SJCRH30 (cell line): ENCODE measurements at places on chromosomes 7 and 10.

DNA sequence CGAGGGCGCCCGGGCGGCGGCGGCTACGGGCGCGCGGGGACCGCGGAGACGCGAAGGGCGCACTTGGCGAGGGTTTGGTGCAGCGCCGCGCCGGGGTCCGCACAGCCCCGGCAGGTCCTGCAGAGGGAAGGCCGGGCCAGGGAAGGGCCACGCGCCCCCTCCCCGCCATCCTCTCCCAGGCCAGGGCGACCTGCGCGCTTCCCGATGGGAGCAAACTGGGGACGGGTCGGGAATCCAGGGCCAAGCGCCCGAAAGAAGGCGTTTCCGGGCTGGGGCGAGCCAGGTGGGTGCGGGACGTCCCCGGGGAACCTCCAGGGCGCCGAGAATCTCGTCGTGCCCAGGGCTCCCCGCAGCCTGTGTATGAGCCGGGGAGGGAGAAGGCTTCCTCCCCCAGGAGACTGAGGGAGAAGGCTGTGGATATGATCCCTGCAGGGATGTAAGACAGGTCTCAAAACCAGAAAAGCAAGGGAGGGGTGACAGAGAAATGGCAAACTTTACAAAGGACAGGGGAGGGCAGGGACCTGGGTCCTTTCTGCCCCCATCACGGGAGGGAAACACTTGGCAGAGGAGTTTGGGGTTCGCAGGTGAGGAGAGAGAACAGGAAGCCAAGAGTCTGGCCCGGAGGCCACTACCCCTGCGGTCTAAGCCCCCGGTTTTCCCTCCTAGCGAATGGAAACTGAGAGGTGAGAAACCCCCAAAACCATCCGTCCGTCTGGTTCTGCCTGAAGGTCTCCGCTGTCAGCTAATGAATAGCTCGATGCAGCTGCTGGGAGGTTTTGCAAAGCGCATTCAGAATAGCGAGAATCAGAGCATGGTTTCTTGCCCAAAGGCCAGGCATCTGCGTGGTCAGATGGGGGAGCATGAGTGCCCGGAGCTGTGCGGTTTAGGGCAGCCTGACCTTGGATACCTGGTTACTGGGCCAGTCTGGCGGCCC, 674 bp downstream of the AMZ1 start:
- DNase-seq: peak; percentile 80

DNA sequence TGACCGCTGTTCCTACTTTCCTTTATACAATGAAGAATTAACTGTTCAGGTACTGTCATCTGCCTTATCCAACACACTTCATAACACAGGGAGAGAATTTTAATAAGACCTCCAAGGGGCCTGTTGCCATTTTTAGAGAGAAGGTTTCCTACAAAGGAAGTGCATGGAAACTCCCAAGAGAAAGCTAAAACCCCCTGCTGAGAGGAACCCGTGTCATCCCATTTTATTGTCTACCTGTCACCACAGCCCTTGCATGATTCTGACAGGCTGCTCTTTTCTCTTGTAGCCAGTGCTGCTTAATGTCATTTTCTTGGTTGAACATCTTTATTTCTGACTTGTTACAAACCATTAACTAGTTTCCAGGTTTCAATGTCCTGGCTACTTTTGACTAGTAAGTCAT, 98.4 kb downstream of the SNX10 start:
- DNase-seq: no peak

DNA sequence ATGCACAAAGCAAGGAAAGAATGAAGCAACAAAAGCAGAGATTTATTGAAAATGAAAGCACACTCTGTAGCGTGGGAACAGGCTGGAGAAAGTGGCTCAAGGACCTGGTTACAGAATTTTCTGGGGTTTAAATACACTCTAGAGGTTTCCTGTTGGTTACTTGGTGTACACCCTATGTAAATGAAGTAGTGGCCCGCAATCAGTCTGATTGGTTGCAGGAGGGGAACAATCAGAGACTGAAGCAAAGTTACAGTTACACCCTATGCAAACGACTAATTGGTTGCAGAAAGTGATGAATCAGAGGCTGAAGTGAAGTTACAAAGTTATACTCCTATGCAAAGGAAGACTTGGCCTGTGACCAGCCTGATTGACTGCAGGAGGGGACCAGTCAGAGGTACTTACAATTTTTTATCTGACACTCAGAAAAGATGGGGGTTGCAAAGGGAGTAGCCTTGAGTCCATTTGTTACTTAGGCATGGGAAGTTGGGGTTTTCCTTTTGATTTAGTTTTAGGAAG, 3.6 kb upstream of the MTPN start:
- no peak for DNase-seq

- no peak for DNase-seq
These were observed 10.2 kb downstream of the CYP26A1 start for GRCh38 chr10:93083743-93084539.

- no peak for DNase-seq
These were observed 267.7 kb upstream of the SEMA3A start for GRCh38 chr7:84462259-84462658.

DNA sequence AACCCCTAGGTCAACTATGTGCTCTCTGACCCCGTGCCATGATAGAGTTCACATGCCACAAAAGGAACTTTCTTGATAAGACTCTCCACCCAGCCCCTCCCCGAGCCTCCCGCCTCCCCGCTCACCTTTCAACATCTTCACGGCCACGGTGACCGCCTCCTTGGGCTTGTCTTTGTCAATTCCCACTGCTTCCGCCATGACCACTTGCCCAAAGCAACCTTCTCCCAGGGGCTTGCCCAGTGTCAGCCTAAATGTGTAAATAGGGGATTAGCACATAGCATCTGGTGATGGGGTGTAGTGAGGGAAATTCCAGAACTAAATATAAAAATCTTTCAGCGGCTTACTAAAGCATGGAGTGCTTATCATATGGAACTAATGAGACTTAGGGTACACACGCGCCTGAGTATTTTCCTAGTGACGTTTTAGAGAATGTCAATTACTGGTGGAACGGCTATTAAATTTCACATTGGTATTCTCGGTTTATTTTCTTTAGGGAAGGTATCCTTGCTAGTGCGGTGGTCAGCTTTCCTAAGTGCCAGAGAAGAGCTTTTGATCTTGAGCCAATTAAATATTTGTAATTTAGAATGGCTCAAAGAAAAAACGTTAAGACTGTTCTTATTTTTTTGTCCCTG, 97.4 kb downstream of the FGFR2 start:
- DNase-seq: peak; percentile 91

- no peak for DNase-seq
These were observed 18.2 kb downstream of the TBC1D12 start for GRCh38 chr10:94420516-94420915.

DNA sequence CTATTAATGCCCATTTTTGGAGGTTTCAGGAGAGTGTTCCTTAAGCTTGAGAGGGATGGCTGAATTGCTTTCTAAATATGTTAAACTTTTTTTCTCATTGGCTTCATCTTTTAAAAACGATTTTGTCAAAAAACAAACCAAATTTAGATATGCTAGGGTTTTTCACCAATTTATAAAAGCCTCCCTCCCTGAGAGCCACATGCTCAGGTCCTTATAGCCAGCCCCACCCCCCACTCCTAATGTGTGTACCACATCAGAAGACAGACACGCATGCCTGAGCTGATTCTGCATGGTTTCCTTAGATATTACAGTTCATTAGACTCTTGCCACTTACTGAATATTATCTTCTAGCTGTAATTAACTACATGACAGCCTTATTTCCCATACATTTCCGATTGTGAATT, 2.0 kb downstream of the CUL1 start:
- DNase-seq: peak; percentile 68

DNA sequence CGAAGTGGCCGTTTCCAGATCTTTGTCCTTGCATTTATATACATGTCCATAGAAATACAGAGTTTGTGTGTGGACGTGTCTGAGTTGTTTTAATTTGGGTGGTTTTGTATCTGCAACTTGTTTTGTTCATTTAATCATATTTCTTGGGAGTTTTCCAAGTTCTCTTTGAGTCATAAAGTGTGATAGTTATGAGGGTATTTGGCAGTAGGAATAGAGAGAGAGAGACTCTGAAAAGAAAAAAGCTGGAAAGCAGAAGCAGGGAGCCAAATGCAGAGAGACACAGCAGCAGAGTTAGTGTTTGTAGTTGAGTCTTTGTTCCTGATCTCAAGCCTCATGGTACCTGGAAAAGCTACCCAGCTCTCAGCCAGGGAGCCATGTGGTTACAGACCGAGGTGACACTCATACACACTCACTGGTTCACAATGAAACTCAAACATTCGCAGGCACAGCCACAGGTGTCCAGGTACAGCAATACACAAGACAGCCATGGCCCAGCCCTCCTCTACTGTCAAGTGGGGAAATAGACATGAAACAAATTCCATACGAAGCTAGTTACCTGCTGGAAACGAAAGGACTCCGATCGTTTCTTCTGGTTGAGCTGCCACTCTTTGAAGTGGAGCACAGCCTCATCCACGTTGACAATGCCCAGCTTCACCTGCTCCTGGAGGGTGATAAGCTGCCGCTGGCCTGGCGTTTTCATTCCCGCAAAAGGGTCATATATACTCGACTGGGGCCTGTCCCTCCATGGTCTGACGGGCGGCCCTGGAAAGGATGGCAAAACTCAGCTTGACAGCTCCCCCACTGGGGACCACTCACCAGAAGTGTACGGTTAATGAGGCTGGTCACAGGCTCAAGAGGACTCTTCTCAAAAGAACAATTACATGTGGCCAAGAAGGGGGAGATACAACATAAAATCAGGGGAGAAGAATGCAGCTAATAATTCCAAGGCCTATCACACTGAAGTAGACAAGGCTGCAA, 33.3 kb upstream of the TM9SF3 start:
- DNase-seq: no peak

DNA sequence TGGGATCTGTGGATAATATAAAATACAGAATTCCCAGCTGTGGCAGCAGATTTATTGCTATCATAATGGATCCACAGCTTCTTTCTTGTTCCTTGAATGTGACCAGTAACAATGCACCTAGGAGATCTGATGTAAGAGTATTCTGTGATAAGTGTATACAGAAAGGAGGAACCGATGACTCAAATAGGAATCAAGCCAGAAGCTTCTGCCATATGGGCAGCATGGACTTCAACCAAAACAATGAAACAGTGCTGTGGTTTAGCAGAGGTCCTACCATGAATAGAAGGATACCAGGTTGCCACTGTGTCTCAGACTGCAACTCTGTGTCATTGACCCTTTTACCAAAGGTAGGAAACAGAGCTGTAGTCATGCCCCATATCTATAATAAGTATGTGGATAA, 81.8 kb downstream of the PTPRZ1 start:
- DNase-seq: no peak

DNA sequence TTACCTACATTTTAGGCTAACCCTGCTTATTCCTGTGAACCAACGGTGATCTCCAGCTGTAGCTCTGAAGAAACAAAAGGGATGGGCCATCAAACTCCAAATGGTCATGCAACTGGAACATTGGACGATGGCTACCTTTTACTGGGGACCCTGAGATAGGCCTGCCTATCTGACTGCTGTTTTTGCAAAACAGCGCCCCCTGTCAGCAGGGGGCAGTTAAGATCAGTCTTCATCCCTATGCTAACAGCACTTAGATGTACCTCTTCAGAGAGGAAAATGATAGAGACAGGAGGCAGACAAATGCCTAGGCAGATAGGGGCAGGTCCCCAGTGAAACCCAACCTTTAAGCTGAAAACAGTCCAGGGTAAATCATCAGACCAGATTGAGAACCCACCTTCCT, 1085.4 kb upstream of the SORCS1 start:
- peak; percentile 17 for DNase-seq

GRCh38 chr10:102291221-102291905, 46.0 kb downstream of the GBF1 start:
- no peak for DNase-seq

DNA sequence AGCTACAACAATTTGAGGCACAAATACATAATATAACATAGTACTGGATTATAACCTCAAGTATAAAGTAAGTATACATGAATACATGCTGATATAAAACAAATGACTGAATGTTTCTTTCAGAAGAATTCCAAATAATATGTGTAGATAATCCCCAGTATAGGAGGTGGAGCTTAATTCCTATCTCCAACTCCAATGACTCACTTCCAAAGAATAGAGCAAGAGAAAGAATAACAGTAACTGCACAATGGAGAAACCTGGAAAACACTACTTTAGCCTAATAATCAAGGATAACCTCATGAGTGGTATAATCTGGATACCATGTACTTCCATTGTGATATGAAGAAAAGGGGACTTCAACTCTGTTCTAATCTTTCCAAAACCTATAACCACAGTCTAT, 13.7 kb upstream of the SEMA3C start:
- DNase-seq: no peak

DNA sequence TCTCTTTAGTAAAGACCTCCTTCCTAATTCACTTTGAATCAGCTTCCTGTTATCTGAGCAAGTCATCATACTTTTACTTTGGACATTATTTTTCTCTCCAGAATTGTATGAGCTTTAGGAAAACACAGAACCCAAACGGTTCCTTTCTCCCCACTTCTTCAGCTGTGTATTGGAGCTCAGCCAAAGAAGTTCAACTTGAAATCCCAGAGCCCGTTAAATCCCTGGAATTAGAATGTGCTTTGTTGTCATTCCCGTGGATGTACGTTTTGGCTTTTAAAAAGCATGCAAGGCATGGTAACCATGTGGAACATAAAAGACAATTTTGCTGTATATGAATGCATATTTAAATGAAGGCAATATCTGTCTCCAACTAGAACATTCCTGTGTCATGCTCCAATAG, 46.6 kb downstream of the AGMO start:
- DNase-seq: peak; percentile 20

DNA sequence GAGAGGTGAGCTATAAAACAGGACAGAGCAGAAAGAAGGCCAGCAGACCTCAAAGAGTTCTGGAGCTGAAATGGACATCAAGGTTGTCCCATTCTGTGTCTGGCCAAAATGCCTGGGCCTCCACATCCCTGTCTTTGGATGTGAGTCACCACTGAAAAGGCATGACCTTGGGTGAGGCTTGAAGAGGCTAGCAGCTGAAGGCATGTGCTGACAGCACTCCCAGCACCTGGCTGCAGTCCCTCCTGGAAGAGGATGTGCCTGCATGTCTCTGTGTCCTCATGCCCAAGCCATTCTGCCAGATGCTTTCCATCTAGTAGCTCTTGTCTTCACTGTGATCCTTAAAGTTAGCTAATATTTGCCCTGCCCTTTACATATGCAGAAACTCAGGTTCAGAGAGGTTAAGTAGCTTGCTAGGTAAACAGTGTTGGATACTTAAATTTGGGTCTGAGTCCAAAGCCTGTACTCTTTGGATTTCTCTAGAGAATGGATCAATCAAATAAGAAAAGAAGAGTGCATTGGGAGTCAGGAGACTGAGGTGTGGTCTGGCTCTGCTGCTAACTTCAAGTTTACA, 35.8 kb downstream of the HECW1 start:
- DNase-seq: peak; percentile 3

- no peak for DNase-seq
These were observed 19.9 kb upstream of the IFIT1B start for GRCh38 chr10:89357975-89358374.

GRCh38 chr10:78849115-78849514, 219.7 kb upstream of the ZMIZ1 start:
- DNase-seq: no peak

GRCh38 chr10:72048450-72049124, 39.8 kb downstream of the SPOCK2 start:
- peak; percentile 97 for DNase-seq
